Fibroblast of lung (primary cell): ENCODE measurements at places on chromosomes 3 and 15. TPM values are rescaled to one million over a fixed set of nuclear protein-coding genes. Genes with fewer than 3 reads are reported as not detected.
A peak's percentile ranks its signal among the peaks of the same experiment; 100 is the strongest.

DNA sequence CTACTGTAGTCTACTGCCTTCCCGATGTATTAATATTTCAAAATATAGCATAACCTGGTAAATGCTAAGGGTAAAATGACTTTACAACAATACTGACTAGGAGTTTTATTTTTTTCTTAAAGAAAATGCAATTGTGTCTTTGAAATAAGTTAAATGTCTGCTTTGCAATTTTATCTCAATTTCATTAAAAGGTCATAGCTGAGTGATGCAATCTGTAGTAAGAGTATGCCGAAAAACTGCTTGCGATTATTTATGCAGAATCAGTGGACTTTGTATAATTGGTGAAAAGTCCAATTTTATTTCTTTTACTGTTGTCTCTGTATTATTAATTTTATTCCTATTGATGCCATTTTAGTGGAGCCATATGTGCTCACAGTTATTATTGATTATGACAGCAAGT, 1143.6 kb upstream of the EPHA6 start:
- DNase-seq = no peak

GRCh38 chr15:28117432-28117990, 18.4 kb upstream of the OCA2 start:
- no peak for DNase-seq

DNA sequence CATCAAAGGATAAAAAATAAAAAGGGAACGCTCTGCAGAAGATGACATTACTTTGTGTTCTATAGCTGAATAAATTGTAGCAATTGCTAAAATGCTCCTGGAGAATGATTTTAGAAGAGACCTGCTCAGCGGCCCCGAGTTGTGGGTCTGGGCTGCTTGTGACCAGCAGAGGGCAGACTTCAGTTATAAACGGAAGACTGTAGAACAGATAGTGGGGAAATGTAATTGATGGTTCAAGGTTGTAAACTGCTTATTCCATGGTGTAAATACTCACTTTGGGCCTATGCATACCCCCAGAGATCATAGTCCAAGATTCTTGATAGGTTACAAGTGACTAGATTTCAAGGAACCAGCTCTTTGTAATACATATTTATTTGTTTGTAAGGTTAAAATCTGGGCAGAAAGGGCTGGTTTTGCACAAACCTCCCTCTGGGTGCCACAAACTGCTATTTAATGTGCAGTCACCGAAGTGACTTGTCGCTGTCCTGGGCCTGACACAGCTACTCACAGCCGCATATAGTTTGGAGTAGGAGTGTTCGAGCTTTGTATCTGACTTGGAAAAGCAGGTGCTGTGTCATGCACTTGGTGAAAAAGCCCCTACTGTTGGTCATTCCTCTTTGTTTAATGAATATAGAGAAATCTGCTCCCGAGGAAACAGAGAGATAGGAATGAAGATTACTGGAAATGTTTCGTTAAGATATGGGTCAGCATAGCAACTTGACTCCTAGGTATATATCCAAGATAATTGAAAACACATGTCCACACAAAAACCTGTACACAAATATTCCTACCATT, 34.7 kb upstream of the NDUFB4 start:
- DNase-seq = peak; percentile 60

- DNase-seq = no peak
Measured at GRCh38 chr3:177476495-177476894, 279.2 kb upstream of the TBL1XR1 start.

DNA sequence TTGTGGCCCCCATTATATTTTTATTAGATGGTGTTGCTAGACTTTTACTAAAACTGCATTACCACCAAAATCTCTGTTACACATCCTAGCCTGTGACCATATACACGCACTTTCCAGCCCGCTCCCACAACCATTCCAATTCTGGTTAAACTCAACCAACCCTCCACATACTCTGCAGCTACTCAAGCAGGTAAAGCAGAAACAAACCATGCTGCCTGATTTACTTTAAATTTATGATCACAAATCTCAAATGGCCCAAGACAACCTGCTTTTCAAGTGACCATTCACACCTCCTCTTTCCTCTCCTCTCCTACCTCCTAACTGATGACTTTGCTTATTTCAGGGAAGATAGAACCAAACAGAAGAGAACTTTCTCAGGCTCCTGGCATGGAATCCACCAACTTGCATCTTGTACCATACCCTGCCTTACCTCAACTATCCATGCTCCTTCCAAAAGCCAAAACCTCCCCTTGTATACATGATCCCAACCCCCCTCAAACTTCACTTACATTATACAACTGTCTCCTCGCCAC, 18.5 kb downstream of the ULK4 start:
- DNase-seq = no peak

- DNase-seq = no peak
Measured at GRCh38 chr15:60871152-60871551, 357.9 kb downstream of the RORA start.

DNA sequence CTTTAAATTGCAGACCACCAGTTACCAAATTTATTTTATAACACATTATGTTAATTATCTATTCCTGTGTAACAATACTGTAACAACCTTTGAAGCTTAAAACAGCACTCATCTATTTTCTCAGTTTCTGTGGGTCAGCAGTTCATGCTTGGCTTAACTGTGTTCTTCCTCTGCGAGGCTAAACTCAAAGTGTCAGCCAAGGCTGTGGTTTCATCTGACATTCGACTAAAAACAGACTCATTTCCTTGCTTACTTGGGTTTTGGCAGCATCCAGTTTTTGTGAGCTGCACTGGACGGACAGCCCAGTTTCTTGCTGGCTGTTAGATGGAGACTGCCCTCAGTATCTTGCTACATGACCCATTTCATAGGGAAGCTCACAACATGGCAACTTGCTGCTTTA, 247.3 kb upstream of the KCNH8 start:
- DNase-seq = no peak

- DNase-seq = peak; percentile 93
Measured at GRCh38 chr15:60358935-60359682, 38.7 kb downstream of the ANXA2 start.

GRCh38 chr3:133973249-133973980, 56.3 kb downstream of the SLCO2A1 start:
- DNase-seq = no peak

C3orf85 gene
- total RNA-seq = not detected in 2 replicates

KBTBD13 gene
- total RNA-seq = not detected in 2 replicates

SLC24A5 gene
- not detected in 2 replicates for total RNA-seq

TOP2B gene
- total RNA-seq = 66.8 and 71.2 TPM in 2 replicates

HYAL1 gene
- total RNA-seq = 1.3 and 1.8 TPM in 2 replicates

BNC1 gene
- 7.7 and 14.2 TPM in 2 replicates for total RNA-seq
